ENCODE measurements at places on chromosomes 11 and 22.

DNA sequence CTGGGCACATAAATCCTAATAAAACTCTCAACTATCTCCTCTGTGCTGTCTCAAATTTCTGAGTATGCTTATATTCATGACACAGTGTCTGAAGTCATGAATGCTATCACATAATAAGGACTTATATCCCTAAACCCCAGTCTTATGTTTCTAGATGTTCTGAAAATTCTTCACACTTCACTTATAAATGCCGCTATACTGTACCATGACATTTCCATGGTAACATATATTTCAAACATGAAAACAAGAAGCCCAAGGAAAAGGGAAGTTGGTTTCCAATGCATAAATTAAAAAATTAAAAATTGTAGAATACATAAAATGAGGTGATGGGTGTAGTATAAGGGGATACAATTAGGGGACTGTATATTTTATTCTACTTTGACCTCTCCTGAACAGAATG, 11.7 kb downstream of the GVQW3 start:
- no peak for DNase-seq

- DNase-seq: no peak
Observed at GRCh38 chr11:124167826-124168231, 15.3 kb upstream of the OR10D3 start.

GRCh38 chr22:38465673-38466490, 2.0 kb upstream of the KDELR3 start:
- DNase-seq: peak; percentile 81

DNA sequence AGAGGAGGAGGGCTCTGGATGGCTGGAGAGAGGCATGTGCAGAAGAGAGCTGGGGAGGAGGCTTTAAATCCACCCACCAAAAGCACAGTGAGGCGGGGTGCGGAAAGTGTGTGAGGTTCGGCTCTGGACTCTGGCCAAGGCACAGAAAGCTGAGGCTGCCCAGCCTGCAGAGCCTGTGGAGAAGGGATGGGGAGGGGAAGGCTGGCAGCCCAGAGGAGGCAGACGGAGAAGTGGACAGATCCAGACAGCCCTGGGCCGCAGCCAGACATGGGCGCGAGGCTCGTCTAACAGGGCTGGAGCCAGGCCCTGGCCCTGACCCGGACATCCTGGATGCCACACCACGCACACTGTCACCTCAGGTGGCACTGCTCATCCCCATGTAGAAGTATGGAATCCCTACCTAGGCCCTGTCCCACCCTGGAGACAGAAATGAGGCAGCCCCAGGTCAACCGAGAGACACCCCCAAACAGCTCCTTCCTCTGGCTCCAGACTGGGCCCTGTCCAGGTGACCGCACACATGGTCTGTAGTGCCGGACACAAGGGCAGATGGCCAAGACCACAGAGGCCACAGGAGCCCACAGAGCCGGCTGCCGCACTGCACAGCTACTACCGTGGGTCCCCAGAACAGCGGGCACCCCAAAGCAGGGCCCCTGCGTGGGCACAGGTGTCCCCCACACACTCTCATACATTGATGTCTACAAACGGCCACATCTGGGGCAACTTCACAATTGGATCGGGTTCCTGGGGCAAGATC, 16.6 kb upstream of the MOB2 start:
- peak; percentile 13 for DNase-seq

GRCh38 chr11:33716243-33716642, 15.6 kb upstream of the C11orf91 start:
- DNase-seq: peak; percentile 44

DNA sequence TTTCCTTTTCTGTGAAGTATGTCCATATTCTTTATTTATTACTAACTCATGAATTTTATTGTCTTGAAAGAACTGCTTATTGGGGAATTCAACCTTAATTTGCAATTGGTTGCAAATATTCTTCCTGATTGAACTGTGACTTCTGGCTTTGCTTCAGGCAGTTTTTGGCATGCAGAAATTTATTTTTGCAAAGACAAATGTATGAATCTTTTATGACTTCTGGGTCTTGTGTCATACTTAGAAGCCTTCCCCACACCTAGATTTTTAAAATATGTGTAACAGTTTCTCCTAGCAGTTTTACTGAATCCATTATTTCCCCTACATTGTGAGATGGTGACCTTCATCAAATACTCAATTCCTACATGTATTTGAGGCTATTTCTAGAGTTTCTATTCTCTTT, 12.3 kb downstream of the MRE11 start:
- DNase-seq: no peak

DNA sequence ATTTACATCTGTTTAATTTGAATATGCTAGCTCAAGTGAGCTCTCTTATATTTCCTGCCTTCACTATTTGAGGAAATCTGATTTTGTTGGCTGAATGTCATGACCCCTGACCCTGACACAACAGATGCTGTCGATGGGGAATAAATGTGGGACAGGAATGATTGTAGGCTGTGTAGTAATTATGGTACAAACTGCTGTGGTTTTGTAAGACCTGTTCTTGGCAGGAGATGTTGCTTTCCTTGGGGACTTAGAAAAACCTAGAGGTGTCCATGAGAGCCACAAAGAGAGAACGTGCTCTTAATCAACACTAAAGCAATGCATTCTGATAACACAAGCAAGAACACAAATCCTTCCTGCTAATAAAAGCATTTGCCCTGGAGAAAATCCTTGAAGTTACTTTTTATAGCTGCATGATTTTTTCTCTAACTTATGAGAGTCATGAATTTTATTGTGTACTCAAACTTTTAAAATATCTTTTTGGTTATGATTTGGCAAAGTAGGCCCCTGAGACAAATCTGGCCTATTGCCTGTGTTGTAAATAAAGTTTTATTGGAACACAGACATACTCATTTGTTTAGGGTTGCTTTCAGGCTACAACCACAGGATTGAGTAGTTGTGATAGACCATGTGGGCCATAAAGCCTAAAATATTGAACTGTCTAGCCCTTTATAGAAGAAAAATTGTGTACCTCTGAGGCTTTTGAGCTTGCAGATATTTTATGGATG, 90.2 kb downstream of the DDX10 start:
- DNase-seq: no peak

DNA sequence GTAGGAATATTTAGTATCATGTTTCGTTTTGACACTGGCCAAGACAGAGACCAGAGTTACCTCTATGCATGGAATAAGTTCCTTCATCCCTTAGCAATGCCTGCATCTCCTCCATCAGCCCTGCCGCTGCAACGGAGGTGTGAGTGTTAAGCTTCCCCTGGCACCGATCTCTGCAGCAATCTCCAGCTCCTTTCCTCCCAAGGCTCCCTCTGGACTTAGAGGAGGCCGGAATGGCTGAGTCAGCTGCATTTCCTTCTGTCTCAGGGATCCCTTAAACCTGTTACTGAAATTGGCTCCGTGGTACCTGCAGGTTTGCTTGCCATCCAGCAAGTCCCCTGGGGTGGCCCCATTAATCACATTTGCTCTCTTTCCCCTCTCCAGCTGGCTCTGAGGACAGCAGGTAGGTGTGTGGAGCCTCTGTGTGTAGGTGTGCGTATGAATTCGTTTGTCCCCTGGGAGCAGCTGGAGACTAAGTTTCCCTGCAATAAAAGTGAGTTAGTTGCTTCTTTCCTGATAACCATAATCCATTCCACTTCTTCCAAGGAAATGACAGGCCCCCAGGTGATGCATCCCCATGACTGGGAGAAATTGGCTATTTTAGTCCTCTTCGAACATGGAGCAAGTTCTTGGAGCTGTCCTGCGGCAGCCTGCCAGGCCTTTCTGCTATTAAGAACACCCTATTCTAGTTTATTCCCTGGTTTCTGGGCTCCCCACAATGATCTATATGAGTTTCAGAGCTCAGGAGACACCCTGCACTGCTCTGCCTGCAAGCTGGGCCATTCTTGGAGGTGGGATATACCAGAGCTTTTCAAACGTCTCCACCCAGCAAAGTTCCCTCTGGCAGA, 457.2 kb upstream of the CADM1 start:
- no peak for DNase-seq

All from fibroblast of skin of back (primary cell).